Thoracic aorta (tissue), 2 donors: ENCODE measurements at places on chromosomes 13 and 19.

GRCh38 chr19:41096353-41096752 is 8.1 kb downstream of the CYP2A13 start:
- H3K27me3 ChIP-seq = no peaks in the 10 kb centered on the region
- H3K4me3 ChIP-seq = no peak overlapping the region
- DNase-seq = no peak
- no peaks in the 10 kb centered on the region for H3K4me1 ChIP-seq
- no peaks in the 10 kb centered on the region for H3K36me3 ChIP-seq

DNA sequence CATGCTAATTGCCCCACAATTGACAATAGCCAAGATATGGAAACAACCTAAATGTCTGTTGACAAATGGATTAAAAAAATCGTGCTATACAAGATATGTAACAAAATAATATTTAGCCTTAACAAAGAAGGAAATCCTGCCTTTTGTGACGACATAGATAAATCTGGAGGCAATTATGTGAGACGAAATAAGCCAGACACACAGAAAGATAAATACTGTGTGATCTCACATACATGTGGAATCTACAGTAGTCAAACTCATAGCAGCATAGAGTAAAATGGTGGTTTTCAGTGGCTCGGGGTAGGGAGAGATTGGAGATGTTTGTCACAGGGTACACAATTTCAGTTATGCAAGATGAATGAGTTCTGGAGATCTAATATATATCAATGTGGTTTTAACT is 895.8 kb downstream of the SLITRK6 start:
- no peaks in the 10 kb centered on the region for H3K4me1 ChIP-seq
- H3K27ac ChIP-seq = no peak overlapping the region
- H3K36me3 ChIP-seq = no peaks in the 10 kb centered on the region
- H3K4me3 ChIP-seq = no peak overlapping the region
- H3K27me3 ChIP-seq = no peaks in the 10 kb centered on the region
- no peak for DNase-seq

DNA sequence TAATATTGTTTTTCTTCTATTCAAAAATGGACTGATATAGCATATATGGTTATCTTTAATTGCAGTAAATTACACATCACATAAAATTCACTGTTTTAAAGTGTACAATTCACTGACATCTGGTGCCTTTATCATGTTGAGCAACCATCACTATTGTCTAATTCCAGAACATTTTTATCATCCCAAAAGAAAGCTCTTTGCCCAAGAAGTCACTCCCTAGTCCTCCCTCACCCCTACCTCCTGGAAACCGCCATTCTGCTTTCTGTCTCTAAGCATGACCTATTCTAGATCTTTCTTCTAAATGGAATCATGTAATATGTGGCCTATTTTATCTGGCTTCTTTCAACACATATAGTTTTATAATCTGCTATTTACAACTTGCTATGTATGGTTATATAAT is 525.6 kb downstream of the DCT start:
- no peak for DNase-seq
- peaks cover 6% of the 10 kb centered on the region for H3K4me1 ChIP-seq
- no peak overlapping the region for H3K27ac ChIP-seq
- H3K36me3 ChIP-seq = no peaks in the 10 kb centered on the region

- no peak overlapping the region for H3K27ac ChIP-seq
- DNase-seq = no peak
- no peak overlapping the region for H3K4me3 ChIP-seq
- no peaks in the 10 kb centered on the region for H3K27me3 ChIP-seq
Measured at GRCh38 chr13:24661713-24662112, 18.5 kb upstream of the ATP12A start.

- peaks cover 3% of the 10 kb centered on the region for H3K4me1 ChIP-seq
- H3K27ac ChIP-seq = no peak overlapping the region
- no peak overlapping the region for H3K4me3 ChIP-seq
- no peaks in the 10 kb centered on the region for H3K36me3 ChIP-seq
- DNase-seq = no peak
- H3K27me3 ChIP-seq = no peaks in the 10 kb centered on the region
Measured at GRCh38 chr13:105918842-105919741, 616.4 kb downstream of the EFNB2 start.

DNA sequence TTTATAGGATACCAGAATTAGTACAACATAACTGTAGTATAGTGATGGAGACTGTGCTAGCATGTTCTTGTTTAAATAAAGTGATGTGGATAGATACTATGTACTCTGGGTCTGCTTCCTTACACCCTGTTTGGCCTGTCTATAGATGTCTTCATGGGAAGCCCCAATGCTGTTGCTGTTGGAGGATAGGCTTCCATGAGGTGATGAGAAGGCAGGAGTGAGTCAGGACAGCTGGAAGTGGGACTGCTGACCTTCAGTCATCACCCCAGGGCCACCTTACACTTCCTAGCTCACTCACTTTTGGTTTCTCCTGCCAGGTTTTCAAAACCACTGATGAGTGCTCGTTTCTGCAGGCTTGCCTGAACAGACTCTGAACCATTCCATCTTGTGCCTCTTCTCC is 4.2 kb downstream of the KCTD4 start:
- no peaks in the 10 kb centered on the region for H3K27me3 ChIP-seq
- no peaks in the 10 kb centered on the region for H3K36me3 ChIP-seq
- H3K4me3 ChIP-seq = no peak overlapping the region
- DNase-seq = no peak
- H3K27ac ChIP-seq = no peak overlapping the region

- H3K27ac ChIP-seq = no peak overlapping the region
- H3K4me1 ChIP-seq = no peaks in the 10 kb centered on the region
- no peaks in the 10 kb centered on the region for H3K36me3 ChIP-seq
- no peaks in the 10 kb centered on the region for H3K27me3 ChIP-seq
- no peak overlapping the region for H3K4me3 ChIP-seq
- no peak for DNase-seq
Measured at GRCh38 chr13:21610687-21611086, 6.7 kb upstream of the MICU2 start.

DNA sequence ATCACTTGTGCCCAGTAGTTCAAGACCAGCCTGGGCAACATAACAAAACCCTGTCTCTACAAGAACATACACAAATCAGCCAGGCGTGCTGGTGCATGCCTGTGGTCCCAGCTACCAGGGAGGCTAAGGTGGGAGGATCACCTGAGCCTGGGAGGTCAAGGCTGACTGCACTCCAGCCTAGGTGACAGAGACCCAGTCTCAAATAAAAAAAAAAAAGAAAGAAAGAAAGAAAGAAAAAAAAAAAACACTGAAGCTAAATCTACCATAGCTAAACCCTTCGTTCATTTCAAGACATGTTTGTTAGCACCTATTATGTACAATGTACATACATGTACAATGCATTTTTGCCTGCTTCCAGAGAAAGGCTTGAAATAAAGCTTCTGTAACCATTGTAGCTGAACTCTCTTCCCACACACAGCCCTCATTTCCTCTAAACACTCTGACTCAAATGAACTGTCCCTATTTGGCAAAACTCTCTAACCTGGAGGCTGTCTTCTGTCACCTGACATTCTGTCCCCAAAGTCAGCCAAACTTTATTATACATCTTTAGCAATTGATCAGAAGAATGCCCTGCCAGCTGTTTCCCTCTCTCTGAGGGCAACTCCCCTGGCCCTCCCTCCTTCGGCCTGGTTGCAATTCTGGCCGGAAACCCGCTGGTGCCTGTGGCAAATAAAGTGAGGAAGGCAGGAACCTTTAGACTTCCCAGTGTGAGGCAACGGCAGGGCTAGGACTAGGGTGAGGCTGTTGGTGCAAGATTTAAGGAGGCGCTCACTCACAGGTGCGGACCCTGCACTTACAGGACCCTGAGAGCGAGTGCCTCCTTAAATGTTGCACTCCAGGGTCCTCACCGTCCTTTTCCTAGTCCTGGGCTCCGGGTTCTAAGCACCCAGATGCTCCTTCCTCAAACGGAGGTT is 1.8 kb downstream of the ETHE1 start:
- peaks cover 7% of the 10 kb centered on the region for H3K4me1 ChIP-seq
- DNase-seq = peak; percentile 31

- H3K4me1 ChIP-seq = peaks cover 53% of the 10 kb centered on the region
- no peak overlapping the region for H3K4me3 ChIP-seq
- peak overlapping the region; percentile 2 for H3K27ac ChIP-seq
- no peaks in the 10 kb centered on the region for H3K36me3 ChIP-seq
- no peaks in the 10 kb centered on the region for H3K27me3 ChIP-seq
Measured at GRCh38 chr13:110536006-110536693, 25.4 kb downstream of the RAB20 start.

GRCh38 chr13:43698009-43698408 is 88.8 kb downstream of the ENOX1 start:
- no peak overlapping the region for H3K4me3 ChIP-seq
- H3K4me1 ChIP-seq = no peaks in the 10 kb centered on the region
- no peak for DNase-seq

DNA sequence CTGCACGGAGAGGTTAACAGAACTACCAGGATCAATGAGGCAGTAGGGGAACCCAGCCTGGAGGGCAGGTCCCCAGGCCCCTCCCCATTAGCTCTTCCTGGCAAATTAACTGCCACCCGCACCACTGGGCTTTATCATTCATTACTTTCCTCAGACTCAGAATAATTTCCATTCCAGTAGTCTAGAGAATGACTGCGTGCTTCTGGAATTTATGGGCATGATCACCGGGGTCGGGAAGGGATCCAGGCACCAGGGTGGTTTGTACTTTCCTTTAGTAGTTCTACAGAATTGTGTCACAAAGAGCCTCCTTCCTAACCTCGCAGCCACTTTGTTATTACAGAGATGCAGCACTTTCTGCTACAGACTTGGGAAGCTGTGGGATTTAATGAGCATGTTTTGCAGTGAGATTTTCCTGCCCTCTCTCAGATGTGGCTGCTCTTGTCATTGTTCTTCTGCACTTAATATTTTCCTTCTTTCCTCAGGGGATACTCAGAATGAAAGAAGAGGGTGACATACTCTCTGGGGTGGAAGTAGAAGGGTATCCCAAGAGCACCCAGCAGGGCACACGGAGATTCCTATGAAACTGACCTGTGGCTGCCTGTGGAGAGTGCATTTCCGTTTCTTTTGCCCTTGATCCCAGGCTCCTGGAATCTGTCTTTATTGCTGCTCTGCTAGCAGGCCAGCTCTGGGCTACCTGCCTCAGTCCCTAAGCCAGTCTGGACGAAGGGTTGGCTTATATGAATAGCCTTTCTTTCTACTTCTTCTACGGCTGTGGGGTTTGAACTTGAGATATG is 285.0 kb upstream of the SLC10A2 start:
- no peak for DNase-seq
- no peak overlapping the region for H3K27ac ChIP-seq
- H3K4me1 ChIP-seq = no peaks in the 10 kb centered on the region
- H3K36me3 ChIP-seq = no peaks in the 10 kb centered on the region

DNA sequence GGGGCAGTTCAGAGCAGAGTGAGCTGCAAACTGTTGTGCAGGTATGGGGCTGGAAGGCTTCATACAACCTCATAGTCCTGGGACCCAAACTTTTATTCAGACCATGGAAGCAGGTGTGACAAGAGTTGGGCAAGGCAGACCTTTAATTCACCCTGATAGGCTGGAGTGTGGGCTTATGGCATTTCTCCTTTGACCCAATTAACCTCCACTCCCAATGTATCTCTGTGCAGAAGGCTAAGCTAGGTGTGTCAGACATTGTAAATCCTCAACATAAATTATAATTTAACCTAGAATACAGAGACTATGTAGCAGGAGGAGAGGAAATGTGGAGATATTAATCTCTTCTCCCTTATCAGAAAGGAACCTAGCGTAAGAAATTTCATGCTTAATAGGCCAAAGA is 12.2 kb upstream of the OR10H2 start:
- no peaks in the 10 kb centered on the region for H3K4me1 ChIP-seq
- no peaks in the 10 kb centered on the region for H3K36me3 ChIP-seq
- no peak overlapping the region for H3K4me3 ChIP-seq
- H3K27ac ChIP-seq = no peak overlapping the region
- no peaks in the 10 kb centered on the region for H3K27me3 ChIP-seq

- no peaks in the 10 kb centered on the region for H3K36me3 ChIP-seq
- H3K4me3 ChIP-seq = no peak overlapping the region
- DNase-seq = no peak
- H3K27me3 ChIP-seq = no peaks in the 10 kb centered on the region
- H3K27ac ChIP-seq = no peak overlapping the region
Measured at GRCh38 chr19:16472992-16473391, 1.2 kb upstream of the EPS15L1 start.

DNA sequence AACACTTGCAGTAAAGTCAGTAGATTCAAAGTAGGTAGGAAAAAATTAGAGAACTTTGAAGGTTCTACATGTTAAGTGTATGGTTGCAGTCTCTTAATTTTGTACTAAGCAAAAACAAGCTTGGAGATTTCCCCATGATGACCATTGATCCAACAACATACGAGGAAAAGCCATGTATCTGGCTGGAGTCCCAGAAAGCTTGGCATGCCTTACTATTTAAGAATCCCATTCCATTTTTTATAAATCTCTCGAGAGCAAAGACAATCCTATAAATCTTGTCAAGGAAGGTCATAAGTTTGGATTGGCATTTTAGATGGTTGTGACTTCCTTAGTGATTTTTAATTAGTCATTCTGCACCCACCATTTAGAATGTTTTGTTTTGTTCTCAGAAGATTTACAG is 495.9 kb downstream of the GPC5 start:
- no peak for DNase-seq
- no peaks in the 10 kb centered on the region for H3K27me3 ChIP-seq
- no peaks in the 10 kb centered on the region for H3K4me1 ChIP-seq

- H3K4me3 ChIP-seq = no peak overlapping the region
- no peaks in the 10 kb centered on the region for H3K4me1 ChIP-seq
- no peak for DNase-seq
- no peak overlapping the region for H3K27ac ChIP-seq
- H3K36me3 ChIP-seq = no peaks in the 10 kb centered on the region
Measured at GRCh38 chr13:98775844-98776598, 23.5 kb upstream of the SLC15A1 start.

DNA sequence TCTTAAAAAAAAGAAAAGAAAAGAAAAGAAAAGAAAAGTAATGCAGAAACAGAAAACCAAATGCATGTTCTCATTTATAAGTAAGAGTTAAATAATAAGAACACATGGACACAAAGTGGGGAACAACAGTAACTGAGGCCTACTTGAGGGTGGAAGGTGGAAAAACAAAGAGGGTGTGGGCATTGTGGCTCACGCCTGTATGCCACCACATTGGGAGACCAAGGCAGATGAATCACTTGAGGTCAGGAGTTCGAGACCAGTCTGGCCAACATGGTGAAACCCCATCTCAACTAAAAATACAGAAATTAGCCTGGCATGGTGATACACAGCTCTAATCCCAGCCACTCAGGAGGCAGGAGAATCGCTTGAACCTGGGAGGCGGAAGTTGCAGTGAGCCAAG is 8.1 kb downstream of the ZNF708 start:
- H3K4me1 ChIP-seq = no peaks in the 10 kb centered on the region
- peaks cover 3% of the 10 kb centered on the region for H3K36me3 ChIP-seq
- no peak for DNase-seq
- no peak overlapping the region for H3K4me3 ChIP-seq
- H3K27ac ChIP-seq = no peak overlapping the region
- H3K27me3 ChIP-seq = no peaks in the 10 kb centered on the region

GRCh38 chr13:29591310-29591709 is 4.2 kb downstream of the SLC7A1 start:
- no peak overlapping the region for H3K27ac ChIP-seq
- H3K27me3 ChIP-seq = no peaks in the 10 kb centered on the region
- no peak for DNase-seq
- H3K36me3 ChIP-seq = no peaks in the 10 kb centered on the region
- H3K4me3 ChIP-seq = no peak overlapping the region
- H3K4me1 ChIP-seq = no peaks in the 10 kb centered on the region
